ENCODE measurements at places on chromosomes 7 and 10.

GRCh38 chr7:105277341-105277740, 111.4 kb downstream of the SRPK2 start:
- no peak for DNase-seq

DNA sequence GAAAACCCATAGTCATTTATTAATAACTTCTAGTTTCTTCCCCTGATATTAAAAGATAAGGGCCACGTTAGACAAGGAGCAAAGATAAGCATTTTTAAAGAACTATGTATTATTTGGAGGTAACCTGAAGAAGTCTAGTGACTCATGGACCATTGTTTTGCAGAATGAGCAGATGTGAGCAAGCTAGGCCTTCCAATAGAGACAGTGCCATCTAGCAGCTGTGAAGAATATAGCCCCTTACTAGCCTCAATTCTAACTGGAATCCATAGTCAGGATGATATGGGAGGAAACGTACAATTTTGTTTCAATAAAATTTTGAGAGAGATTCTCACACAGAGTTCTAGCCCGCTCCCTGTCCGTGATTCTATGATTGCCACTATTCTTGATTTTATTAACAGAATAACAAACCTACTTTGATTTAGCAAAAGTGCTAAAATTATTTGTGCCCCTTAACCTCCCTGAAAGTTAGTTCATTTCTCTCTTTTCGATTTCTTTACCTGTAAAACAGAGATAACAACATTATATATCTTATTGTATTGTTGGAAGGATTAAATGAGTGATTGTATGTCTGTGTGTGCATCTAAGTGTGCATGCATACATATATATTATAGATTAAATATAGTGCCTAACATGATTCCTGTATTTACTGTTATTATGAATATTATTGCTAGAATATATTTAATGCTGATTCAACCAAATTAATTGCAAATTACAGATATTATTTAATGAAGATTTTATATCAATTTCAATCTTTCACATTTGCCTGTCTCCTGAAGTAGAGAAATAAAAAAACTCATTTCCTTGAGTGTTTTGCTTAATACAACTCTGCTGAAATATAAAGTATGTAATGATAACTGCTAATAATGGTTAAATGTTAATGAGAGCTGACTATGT, 22.7 kb downstream of the FAM237B start:
- no peak for DNase-seq

DNA sequence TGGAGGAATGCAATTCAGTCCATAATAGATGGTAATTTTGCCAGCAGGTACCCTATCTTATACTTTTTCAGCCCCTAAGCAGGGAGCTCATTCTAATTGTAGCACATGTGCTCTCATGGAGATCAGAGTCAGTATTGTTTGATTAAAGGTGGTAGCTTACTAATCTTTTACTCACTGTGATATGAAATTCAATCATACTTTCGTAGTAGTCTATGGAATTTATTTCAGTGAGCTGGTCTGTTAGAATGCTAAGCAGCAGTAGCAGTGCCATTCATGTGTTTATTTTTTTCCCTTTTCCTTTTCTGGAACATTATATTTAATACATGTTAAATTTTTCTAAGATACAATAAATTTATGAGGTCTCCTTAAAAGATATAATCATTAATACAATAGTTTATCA, 109.0 kb downstream of the ST7 start:
- DNase-seq: no peak

DNA sequence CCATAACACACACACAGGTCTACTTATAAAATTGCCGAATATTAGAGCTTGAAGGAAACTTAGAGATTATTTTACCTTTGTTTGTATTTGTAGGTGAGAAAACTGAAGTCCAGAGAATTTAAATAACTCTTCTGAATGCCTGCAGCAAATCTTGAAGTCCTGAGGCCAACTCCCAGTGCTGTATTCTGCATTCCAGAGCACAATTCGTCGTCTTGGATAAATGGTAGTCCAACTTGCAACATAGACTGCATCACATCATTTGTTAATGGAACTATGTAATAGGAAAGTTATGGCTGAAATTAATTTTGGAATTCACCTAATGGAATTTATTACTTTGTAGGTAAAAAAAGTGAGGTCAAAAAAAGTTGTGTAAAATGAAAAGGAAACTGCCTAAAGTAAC, 37.3 kb upstream of the SEMA3D start:
- no peak for DNase-seq

GRCh38 chr10:79145517-79146470, 77.0 kb downstream of the ZMIZ1 start:
- no peak for DNase-seq

DNA sequence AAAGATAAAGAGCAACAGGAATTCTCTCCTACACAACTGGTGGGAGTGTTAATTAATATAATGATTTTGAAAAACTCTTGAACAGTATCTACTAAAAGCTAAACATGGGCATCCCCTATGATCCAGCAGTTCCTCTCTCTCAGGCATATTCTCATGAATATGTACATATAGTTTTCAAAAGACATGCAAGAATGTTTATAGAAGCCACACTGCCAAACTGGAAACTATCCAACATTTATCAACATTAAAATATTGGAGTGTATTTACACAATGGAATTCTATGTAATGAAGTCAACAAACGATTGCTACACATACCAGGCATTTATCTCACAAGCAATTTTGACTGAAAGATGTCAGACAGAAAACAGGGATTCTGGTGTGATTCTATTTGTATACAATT, 404.5 kb upstream of the ANKRD30A start:
- DNase-seq: no peak

- no peak for DNase-seq
Observed at GRCh38 chr7:4774658-4775249, 669 bp upstream of the AP5Z1 start.

DNA sequence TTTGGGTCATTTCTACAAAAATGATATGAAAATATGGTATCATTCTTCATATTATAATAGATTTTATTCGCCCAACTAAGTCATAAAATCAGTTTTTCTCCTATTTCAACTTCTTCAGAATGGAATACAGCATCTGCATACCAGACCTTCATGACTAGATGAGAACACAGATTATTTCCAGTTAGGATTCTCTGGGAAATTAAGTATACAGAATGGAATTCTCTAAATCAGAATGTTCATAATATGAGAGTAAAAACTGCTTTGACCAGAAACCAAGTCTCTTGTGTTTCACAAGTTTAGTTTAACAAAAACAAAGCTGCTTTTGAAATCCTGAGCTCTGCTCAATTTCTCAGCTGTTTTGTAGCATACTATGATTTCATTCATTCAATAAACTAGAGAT, 160.3 kb upstream of the SEMA3A start:
- no peak for DNase-seq

DNA sequence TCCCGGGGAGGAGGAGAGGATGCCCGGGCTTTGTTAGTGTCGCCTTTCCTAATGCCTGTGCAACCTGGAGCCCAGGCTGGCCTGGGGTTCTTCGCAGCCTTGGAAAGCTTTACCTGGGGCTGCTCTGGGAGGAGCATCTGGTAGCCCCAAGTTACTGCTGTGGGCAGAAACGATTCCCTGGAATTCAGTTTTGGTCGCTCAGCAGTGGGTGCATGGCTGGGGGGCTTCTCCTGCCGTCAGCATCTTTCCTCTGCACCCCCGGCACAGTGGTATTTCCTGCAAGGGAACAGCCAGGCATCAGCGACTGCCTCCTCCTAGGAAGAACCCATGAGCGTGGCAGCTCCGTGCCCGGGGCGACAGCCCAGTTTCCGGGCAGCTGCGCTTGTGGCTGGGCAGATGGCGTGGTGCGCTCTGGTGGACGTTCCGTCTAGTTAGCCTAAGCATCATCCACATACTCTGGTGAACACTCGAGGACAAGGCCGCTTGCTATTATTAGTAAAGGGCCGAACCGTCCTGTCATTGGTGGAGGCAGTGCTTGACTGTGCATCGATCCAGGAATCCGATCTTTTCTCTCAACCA, 107.0 kb upstream of the BTBD16 start:
- DNase-seq: no peak

GRCh38 chr10:97367126-97367649, 32.7 kb upstream of the FRAT2 start:
- no peak for DNase-seq

DNA sequence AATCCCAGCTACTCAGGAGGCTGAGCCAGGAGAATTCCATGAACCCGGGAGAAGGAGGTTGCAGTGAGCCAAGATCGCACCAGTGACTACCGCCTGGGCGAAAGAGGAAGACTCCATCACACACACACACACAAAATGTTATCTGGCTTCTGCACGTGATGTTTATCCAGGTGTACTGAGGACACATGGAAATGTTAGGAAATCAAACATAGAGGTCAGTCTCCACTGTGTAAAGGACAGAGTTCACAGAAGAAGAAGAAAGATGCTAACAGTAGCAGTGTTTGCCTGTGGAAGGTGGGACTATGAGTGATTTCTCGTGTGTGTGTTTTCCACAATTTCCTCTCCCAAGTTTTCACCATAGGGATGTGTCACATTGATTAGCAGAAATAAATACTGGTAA, 256.9 kb downstream of the ELMO1 start:
- DNase-seq: no peak

DNA sequence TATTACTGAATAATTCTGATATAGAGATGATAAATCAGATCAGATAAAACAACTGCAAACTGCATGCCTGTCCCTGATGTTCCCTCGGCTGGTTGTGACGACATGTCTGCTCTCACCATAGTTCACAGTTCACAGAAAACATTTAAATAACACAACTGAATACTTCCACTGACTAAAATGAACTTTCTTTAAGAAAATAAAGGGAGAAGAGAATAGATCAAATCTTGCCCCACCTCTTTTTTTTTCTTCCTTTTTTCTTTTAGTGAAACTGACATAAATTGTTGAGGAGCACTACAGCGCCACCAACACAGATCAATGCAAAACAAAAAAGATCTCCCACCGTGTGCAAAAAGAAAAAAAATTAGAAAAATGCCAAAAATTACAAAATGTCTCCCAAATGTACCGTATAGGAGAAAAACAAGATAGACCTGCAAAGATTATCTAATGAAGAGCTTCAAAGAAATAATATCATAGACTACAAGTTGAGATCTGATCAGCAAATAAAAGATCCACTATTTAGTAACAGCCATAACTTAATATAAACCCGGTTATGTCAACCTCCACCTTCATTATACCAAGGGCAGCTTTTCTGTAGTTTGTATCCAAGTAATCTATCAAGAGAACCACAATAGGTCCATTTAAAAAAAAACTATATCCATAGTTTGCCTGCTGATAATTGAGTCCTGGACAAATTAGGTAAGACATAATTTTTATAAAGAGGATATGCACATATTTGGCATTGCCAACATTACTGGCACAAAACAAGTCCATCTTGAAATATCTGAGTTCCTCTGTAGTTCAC, 30.7 kb upstream of the EPC1 start:
- no peak for DNase-seq

DNA sequence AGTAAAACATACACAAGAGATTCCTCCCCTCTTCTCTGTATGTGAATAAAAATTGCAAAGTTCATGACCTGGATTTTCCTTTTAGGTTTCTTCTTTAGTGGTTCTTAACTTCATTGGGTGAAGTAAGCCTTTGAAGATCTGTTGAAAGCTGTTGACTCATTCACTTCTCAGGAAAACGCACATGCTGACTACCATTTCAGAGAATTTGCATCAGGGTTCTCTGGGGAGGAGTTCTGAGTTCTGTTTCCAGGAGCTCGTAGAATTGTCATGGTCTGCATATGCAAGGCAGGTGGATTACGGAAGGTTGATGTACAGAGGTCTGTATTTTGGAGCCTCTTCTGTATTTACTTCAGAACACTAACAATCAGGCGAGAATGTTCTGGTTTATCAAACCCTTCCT, 962 bp upstream of the SLC26A4 start:
- DNase-seq: no peak

GRCh38 chr7:31934551-31934950, 135.7 kb downstream of the PDE1C start:
- no peak for DNase-seq

- DNase-seq: no peak
Observed at GRCh38 chr7:90092506-90092905, 61.8 kb upstream of the STEAP1 start.

- DNase-seq: no peak
Observed at GRCh38 chr10:43079856-43080255, 3.0 kb downstream of the RET start.

- no peak for DNase-seq
Observed at GRCh38 chr10:43343126-43343525, 28.3 kb upstream of the FXYD4 start.

- DNase-seq: no peak
Observed at GRCh38 chr7:4015371-4015770, 666.7 kb upstream of the FOXK1 start.

DNA sequence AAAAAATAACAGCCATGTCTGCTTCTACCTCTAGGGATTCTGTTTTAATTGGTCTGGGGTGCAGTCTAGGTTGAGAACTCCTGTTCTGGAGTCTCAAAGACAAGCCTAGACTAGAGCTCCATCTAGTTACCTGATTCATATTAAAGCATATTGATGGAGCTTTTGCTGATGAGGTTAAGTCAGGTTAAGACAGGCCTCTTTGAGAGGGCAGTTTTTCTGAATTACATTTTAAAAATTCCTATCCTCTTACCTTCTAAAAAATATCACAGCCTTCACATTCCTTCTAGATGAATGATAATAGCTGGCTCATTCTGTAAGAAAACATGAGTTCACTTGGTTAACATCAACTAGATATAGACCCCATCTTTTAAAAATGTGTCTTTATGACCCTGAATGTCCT, 28.9 kb downstream of the MGAM start:
- no peak for DNase-seq

DNA sequence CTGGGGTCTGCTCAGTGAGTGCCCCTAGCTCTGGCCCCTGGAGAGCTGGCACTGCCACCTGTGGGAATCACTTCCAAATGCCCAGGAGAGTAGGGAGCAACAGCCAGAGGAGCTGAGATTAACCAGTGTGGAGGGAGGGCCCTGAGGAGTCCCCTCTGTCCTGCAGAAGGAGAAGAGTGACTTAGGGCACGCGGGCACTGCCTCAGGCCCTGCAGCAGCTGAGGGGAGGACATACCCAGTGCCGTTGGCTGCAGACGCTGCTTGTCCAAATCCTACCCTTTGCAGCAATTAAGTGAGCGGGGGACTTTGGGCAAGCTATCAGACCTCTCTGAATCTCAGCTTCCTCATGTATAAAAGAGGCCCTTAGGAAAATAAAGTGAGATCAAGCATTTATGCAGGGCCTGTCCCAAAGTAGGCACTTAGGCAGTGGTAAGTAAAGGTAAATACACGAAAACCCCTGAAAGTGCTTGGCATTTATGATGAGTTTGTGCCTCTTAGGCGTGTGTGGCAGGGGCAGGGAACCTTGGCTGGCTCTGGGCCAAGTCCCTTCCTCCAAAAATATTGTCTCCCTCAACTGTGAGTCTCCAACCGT, 16.9 kb downstream of the PRF1 start:
- DNase-seq: no peak

GRCh38 chr10:96608262-96608661, 21.4 kb upstream of the TM9SF3 start:
- DNase-seq: no peak

DNA sequence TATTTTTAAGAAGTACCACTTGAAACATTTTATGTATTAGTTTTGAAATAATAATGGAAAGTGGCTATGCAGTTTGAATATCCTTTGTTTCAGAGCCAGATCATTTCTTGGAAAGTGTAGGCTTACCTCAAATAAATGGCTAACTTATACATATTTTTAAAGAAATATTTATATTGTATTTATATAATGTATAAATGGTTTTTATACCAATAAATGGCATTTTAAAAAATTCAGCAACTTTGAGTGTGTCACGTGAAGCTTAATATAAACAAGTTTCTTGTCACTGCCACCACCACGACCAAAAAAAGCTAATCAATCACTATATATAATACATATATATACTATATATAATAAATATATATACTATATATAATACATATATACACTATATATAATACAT, 4.8 kb downstream of the IL6 start:
- no peak for DNase-seq

GRCh38 chr7:20310963-20311742, 19.5 kb upstream of the ITGB8 start:
- no peak for DNase-seq
